T-helper 2 cell treated with Interferon-gamma antibody and Interleukin-4, amounts not matched to agents 5 μg/mL and 100 μg/mL, for 36 hours (primary cell): ENCODE measurements at places on chromosomes 5 and 9.
A peak's percentile ranks its signal among the peaks of the same experiment; 100 is the strongest.

GRCh38 chr5:155676967-155677366, 650.0 kb upstream of the SGCD start:
- DNase-seq: no peak

GRCh38 chr5:136458481-136458880, 93.1 kb upstream of the TRPC7 start:
- DNase-seq: no peak

- no peak for DNase-seq
These were observed 84.0 kb upstream of the NEURL1B start for GRCh38 chr5:172556971-172557461.

- DNase-seq: peak; percentile 38
These were observed 36.0 kb downstream of the PCDHGC5 start for GRCh38 chr5:141524604-141525597.

GRCh38 chr9:133401588-133401987, 16.2 kb downstream of the REXO4 start:
- no peak for DNase-seq

- DNase-seq: no peak
These were observed 3.6 kb downstream of the BRIX1 start for GRCh38 chr5:34919077-34919476.

- no peak for DNase-seq
These were observed 6.0 kb downstream of the CAMK4 start for GRCh38 chr5:111229871-111230810.

DNA sequence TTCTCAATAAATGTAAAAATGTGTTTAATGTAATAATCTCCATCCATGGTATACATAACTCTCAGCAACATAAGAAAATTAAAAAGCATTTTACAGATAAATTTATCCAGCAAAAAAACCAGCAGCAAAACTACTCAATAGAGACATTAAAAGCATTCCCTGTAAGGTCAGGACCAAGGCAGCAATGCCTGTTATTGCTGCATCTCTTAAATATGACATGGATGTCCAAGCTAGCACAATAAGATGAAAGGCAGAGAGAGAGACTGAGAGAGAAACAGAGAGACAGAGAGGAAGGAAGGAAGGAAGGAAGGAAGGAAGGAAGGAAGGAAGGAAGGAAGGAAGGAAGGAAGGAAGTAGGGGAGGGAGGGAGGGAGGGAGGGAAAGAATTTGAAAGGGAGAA, 289.0 kb upstream of the PAPPA start:
- no peak for DNase-seq

GRCh38 chr9:122463828-122464632, 13.7 kb downstream of the OR1J1 start:
- DNase-seq: peak; percentile 6

DNA sequence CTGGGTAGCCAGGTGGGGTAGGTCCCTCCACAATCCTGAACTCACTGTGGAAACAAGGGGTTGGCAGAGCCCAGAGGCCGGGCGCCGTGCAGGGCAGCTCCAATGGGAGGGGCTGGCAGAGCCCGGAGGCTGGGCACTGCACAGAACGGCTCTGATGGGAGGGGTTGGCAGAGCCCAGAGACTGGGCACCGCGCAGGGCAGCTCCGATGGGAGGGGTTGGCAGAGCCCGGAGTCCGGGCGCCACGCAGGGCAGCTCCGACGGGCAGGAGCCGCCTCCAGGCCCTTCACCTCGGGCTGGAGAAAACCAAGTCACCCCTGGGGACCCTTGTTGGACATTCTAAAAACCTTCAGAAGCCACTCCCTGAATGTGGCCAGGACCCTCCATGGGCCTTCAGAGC, 9.3 kb downstream of the NACC2 start:
- no peak for DNase-seq

- DNase-seq: no peak
These were observed 65.2 kb downstream of the MSX2 start for GRCh38 chr5:174789596-174789995.

DNA sequence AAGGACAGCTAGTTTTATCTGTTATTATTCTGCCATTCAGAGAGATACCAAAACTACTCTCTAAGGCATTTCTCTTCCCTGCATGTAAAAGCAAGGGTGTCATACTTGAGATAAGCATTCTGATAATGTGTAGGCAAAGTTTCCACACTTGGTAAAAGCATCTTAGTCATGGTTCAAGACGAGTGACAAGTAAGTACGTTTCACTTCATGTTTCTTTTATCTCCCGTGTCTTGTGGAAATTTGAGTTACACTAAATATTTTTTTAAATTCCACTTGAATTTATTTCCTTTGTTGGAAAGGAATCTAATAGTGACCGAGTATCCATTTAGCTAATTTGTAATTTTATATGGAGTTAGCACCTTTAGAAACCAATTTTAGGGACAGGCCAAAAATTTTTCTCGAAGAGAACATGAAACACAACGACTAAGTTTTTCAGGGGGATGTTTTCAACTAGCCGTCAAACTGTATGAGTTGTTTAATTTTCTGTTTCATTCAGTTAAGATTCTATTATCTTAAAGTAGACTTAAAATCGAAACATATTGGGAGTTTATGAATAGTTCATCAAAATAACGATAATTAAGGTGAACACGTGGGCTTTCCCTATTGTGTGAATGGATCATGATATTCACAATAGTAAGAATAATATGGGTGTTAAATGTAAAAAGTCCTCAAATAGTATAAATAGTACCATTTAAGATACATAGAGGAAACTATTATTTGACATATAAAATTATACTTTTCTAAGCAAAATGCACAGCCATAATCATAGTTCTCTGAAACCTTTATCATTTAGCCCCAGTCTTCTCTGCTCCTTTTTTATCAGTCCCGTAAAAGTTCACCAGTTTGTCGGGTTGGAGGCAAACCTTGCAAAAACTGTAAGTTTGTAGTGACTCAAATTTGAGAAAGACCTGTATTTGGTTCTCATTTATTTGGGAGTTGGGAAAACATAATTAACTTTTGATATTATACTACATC, 1.6 kb downstream of the RFESD start:
- DNase-seq: peak; percentile 17

DNA sequence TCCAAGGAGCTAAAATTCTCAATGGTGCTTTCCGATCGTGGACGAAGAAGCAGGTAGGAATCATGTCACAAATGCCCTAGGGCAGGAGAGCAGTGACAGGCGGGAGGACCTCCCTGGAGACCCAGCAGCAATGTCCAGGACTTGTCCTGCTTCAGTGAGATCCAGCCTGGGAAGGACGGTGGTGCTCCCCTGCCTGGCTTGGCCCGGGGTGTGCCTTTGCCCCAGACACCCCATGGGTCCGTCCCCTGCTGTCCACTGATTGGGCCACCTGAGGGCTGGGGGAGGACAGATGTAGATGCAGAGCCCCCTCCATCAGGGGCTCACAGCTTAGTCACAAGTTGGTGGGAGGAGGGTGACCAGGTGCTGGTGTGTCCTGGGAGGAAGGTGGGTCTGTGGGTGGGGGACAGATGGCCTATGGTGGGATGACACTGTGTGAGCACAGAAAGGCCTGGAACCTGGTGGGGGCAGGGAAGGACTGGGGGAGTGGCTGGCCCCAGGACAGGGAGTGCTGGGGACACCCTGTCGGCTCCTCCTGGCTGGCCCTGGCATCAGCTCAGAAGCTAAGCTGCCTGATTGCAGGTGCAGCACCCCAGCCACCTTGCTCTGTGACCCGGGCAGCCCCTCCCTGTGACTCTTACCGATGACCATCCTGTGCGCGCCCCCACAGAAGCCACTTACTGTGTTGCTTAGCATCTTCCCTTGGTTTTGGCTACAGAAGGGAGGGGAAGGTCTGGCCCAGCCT, 82.0 kb downstream of the PHF2 start:
- DNase-seq: no peak

DNA sequence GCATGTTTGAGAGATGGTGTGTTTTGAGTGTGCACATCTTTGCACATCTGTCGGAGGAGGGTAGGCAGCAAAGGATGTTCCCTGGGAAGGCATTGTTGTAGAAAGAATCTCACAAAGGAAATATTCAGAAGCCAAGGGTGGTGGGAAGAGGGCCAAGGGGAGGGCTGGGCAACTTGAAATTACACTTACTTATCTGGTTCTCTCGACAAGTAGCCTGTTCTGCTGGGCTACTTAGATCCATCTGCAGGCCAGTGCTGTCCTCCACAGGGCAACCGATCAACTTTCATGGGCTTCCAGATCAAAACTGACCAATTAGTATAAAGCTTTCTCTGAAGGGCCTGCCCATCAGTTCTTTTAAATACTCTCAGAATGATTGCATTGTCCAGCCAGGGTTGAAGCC, 495.2 kb downstream of the GADD45G start:
- DNase-seq: no peak

DNA sequence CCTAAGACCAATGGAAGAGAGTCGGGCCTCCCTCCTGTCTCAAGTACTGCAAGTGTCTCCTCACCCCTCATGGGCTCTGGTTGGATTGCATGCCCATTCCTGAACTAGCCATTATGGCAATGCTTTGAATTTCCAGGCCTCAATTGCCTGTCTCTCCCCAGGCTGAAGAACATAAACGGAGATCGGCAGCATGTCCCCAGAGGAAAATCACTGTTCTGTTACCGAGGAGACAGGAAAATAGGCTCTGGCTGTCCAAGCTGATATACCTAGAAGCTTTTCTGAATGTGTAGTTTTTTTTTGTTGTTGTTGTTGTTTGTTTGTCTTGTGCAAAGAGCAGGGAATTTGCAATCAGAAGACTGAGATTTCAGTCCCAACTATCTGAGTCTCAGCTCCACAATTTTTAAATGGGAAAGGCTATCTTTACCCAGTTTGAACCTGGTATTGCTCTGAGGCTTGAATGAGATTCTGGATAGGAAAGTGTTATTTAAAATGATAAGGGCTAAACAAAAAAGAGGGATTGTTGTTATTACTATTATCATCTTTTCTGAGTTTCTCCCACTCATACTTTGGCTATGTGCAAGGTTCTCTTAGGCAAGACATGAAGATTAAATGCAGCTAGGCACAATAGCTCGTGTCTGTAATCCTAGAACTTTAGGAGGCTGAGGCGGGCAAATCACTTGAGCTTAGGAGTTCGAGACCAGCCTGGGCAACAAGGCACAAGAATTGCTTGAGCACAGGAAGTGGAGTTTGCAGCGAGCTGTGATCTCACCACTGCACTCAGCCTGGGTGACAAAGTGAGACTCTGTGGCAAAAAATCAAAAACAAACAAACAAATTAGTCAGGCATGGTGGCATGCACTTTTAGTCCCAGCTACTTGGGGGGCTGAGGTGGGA, 77.2 kb upstream of the KLF9 start:
- no peak for DNase-seq

GRCh38 chr5:160187091-160187490, 42.2 kb upstream of the FABP6 start:
- no peak for DNase-seq

- DNase-seq: no peak
These were observed 196.4 kb downstream of the ARHGEF28 start for GRCh38 chr5:73822278-73822988.

- DNase-seq: no peak
These were observed 45.6 kb downstream of the S1PR3 start for GRCh38 chr9:89036891-89037290.

- DNase-seq: peak; percentile 22
These were observed 136.1 kb upstream of the RAPGEF1 start for GRCh38 chr9:131875828-131876485.

GRCh38 chr5:178469011-178469974, 120.9 kb downstream of the COL23A1 start:
- DNase-seq: no peak

DNA sequence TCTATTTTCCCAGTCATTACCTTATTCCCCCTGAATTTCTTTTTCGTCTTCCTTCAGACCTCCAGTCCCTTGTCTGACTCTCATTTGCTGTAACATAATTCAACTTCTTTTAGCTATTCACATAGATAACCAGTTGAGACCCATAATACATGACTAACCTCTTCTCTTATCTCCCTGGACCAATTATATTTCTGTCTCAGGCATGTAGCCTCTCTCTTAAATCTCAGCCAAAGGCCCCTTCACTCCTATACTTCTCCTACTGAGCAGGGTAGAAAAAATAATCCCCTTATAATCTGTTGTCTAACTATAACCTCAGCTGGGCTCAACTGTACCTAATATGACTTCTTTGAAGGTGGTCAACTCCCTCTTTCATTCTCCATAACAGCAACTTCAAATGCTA, 20.9 kb downstream of the RANBP6 start:
- no peak for DNase-seq

DNA sequence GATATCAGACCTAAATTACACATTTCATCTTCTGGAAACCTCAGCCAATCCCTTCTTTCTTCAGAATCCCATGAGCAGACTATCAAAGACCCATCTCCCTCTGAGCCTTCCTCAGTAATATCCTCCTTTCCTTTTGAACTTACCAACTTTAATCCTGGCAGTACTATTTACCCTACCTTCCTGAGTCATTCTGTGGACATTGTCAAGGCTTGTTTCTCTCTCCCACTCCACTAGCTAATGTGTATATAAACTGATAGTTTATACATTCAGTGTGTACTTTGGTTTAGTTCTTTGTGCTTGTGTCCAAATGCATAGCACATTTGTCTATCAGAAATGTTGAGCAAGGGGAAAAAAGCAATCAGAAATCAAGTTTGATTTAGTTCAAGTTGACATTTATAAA, 568.3 kb downstream of the CSNK1G3 start:
- no peak for DNase-seq

- no peak for DNase-seq
These were observed 62.6 kb downstream of the ANKRD55 start for GRCh38 chr5:56170557-56170956.

GRCh38 chr9:135726138-135726853, 24.3 kb downstream of the KCNT1 start:
- no peak for DNase-seq

DNA sequence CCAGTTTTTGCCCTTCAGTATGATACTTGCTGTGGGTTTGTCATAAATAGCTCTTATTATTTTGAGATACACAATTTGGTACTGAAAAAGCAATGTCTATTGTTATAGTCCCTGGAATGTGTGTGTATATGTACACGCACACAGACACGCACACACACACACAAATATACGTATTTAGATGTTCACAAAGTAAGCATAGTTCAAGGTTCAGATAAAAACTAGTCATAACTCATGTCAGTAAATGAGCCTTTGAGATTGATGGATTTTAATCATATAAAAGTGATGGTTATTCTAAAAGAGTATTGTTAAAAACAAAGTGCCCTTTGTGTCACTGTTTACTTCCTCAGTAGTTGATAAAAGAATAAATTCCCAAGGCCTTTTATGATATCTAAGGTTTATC, 147.3 kb downstream of the PARP8 start:
- no peak for DNase-seq

DNA sequence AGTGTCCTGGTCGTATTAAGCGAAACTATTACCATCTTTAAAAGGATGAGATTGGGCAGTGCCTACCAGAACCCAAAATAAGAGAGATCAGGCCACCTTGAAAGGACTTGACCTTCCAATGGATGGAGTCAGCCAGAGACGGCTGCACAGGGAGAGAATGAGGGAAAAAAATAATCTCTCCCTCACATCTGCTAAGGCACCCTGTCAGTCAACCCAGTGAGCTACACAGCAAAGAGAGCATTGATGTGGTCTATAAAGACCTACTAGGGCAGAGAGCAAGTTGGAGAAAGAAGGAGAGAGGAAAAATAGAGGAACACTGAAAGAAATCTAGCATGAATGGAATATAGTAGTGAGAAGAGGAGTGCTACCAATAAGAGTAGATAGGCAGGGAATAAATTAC, 68.0 kb upstream of the FTMT start:
- DNase-seq: no peak
